ENCODE measurements at places on chromosomes 6 and 20.
A peak's percentile ranks its signal among the peaks of the same experiment; 100 is the strongest.

- DNase-seq = peak; percentile 19
Measured at GRCh38 chr6:35402136-35402855, 49.8 kb upstream of the FANCE start.

DNA sequence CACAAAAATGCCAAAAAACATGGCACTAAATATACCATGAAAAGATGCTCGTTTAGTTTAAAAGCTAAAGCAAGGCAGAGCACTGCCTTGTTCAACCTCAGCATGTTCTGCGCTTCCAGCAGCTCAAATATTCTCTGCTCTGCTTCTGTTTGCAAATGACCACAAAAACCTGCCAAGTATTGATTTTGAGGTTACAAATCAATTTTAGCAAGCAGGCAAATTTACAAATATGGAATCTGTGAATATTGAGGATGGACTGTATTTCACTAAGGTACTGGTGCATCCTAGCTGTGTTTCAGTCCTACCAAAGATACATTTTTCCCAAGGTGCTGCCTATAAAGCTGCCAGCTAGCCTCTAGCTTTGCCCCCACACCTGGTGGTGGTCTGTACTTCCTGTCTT, 449.9 kb downstream of the PREX1 start:
- DNase-seq = no peak

GRCh38 chr6:16305246-16305725, 66.9 kb downstream of the GMPR start:
- DNase-seq = peak; percentile 27

DNA sequence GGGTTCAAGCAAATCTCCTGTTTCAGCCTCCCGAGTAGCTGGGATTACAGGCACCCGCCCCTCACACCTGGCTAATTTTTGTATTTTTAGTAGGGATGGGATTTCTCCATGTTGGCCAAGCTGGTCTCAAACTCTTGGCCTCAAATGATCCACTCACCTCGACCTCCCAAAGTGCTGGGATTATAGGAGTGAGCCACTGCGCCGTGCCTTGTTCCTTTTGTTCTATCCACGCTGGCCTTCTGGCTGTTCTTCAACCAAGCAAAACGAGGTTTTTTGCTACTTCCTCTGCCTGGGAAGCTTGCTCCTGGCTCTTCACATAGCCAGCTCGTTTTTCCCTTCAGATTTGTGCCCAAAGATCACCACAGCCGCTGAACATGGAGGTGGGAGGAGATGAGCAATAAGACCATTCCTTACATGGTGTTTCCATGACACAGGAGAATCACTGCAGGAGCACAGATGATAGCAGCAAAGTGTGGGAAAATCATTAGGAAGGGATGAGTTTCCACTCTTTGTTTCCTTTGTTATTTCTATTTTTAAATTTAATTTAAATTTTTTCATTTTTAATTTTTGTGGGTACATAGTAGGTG, 201.0 kb upstream of the ZNF217 start:
- no peak for DNase-seq

DNA sequence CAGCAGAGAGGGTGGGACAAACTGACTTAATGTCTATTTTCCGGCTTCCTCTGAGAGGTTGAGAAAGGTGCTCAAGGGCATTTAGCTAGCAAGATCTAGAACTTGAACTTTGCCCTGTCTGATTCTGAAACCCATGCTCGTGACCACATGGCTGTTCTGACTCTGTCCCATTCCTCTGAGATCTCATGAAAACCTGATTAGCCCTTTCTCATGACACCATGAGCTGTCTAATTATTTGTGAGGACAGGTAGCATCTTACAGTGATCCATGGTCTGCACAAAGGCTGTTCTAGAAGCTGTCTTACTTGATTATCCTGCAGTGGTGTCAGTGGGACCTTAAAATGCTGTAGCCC, 89.6 kb upstream of the TOX2 start:
- DNase-seq = no peak

DNA sequence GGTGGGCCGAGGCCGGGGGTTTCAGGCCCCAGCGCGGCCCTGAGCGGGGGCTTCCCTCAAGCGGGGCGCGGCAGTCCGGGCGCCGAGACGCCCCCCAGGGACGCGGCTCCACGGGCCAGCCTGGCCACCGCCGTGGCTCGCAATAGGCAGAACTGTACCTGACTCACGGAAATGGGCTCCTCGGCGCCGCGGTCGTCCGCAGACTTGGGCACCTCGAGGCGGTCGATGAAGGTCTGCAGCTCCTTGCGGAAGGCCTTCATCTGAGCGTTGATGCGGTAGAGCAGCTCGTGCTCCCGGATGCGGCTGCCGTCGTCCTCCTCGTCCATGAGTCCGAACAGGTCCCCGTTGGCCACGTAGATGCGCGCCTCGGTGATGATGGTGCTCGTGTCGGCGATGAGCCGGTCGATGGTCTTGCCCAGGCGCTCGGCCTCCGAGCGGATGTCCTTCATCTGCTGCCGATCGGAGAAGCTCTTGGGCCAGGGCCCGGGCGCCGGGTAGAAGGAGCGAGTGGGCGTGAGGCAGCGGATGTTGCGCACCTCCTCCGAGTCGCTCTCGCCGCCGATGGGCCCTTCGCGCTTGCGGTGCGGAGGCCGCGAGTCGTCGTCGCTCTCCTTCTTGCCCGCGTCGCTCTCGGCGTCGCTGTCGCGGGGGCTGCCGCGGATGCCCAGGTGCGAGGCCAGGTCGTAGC, 16.1 kb upstream of the KIAA0408 start:
- DNase-seq = no peak

GRCh38 chr20:7926767-7927166, 13.5 kb downstream of the HAO1 start:
- DNase-seq = no peak

- no peak for DNase-seq
Measured at GRCh38 chr20:23823111-23823510, 3.4 kb downstream of the CST2 start.

GRCh38 chr6:168232528-168232927, 87.0 kb downstream of the DACT2 start:
- no peak for DNase-seq

GRCh38 chr6:89398762-89399525, 13.1 kb downstream of the RRAGD start:
- no peak for DNase-seq

Data from activated T-cell treated with anti-CD3 and anti-CD28 coated beads, Interleukin-2, amount 50 U/mL, for 72 hours (primary cell).